Activated CD8-positive, alpha-beta T cell treated with anti-CD3 and anti-CD28 coated beads for 36 hours (primary cell): ENCODE measurements at places on chromosomes 1 and 21.

GRCh38 chr1:22795366-22795714 is 84.7 kb downstream of the EPHB2 start:
- DNase-seq = no peak

GRCh38 chr1:28640766-28641165 is 2.1 kb downstream of the TAF12 start:
- DNase-seq = peak; percentile 57

DNA sequence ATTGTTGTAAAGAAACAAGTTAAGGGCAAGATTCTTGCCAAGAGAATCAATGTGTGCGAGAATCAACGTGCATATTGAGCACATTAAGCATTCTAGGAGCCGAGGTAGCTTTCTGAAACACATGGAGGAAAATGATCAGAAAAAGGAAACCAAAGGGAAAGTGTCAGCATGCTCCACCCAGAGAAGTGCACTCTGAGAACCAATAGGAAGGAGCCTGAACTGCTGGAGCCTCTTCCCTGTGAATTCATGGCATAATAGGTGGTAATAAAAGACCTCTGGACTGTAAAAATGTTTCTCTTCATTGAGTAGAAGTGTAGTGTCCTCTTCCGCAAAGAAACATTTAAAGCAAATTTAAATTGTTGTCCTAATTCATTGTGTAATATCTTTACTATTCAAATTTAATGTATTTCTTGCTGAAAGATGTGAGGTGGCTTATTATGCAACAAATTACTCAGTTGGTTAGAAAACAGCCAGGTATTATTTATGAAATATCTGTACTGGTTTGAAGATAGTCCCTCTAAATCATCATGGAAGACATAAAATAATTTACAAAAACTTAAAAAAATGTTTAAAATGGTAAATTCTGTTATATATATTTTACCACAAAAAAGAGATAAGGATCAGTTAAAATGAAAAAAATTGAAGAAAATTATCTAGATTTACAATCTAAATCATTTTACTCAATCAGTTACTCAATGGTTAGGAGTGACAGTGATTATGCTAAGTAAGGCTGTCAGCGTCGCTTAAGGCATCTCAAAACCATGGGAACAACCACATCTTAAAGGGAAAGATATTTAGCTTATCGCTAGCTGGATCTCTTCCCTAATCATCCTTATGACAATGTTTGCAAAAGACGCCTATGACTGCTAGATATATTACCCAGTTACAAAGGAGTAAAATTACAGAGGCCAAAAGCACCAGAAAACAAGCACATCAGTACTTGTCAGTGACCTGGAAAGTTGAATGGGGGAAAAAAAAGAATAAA is 31.3 kb downstream of the NVL start:
- no peak for DNase-seq

DNA sequence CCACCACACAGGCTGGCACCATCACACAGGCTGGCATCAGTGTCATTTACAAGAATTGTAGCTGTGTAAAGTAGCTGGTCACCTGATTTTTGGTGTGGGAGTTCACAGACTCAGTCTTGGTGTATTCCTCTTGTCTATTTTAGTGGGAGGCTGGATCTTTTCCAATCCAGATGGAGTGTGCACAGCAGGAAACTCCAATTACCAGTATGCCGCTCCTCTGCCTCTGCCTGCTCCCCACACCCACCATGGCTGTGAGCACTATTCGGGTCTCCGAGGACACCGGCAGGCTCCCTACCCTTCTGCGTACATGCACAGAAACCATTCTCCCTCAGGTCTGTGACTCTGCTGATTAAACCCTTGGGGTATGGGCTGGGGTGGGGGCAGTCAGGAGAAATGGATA is 24.2 kb downstream of the TBX19 start:
- no peak for DNase-seq

- no peak for DNase-seq
Measured at GRCh38 chr1:23546897-23547584, 12.3 kb downstream of the ID3 start.

- DNase-seq = no peak
Measured at GRCh38 chr1:225739542-225740107, 38.0 kb upstream of the SRP9 start.

GRCh38 chr1:55329091-55329490 is 113.9 kb upstream of the USP24 start:
- DNase-seq = no peak

DNA sequence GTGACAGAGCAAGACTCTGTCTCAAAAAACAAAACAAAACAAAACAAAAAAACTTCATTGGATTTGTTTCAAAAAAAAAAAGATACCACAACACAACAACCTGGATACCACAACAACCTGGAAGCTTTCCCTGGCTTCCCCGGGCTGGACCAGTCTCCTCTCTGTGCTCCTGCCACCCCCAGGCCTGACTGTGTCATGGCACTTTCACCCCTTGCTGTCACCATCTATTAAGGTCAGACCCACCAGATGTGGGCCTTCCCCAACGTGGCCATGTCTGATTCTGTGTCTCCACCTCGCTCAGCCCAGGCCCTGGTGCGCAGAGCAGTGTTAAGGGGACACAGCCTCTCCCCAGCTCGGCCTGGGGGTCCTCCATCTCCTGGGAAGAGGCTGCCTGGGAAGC is 28.3 kb upstream of the ACOT11 start:
- DNase-seq = no peak

DNA sequence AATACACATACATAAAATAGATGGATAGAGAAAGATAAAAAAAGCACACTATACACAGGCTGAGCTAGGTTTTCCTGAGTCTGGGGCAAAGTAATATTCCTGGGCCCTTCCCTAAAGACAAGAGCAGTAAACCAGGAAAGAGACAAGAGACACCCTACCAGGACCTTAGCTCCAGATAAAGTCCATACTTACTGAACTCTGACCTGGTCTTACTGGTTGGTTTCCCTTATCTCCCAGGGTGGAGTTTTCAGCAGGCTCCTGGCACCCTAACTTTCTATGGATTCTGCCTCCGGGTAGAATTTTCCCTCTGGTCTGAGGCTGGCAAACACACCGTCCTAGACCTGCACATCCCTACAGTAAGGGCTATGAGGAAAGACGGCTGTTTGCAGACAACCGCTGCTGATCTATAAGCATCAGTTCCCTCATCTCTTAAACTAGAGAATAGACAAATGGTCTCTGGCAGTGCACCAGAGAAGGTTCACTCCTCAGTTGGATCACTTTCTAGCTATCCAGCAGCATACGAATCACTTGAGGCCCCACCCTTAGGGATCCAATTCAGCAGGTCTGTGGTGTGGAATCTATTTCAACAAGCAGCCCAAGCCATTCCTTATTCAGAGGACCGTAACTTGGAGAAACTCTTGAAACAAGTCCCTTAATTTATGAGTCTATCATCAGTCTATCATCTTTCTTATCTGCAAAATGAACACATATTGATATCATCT is 52.0 kb downstream of the ARHGEF11 start:
- DNase-seq = no peak

DNA sequence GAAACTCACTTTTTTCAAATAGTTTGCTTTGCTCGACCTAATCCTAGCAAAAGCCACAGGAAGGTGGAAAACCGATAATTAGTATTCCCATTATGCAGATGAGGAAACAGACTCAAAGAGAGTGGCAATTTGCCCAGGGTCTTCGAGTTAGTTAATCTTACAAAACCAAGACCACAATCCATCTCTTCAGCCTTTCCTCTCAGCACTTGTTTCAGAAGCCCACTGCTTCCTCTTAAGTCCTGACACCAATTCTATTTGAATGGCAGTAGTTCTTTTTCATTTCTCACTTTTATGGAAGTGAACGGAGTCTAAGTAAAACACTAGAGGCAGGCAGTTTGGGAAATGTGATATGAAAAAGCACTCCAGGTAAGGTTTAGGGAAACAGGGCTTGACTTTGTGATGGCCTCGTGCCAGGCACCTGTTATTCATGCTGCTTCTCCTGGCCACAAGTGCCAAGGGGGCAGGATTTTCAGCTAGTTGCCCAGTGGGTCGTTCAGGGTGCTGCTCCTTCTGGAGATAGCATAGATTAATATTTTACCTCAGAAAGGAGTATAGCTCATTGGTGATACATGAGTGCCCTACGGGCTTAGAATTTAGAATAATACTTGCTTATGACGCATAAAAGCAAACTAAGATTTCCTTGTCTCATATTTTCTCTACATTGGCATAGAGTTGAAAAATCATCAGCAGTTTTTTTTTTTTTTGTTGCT is 76.6 kb upstream of the NRIP1 start:
- DNase-seq = no peak

DNA sequence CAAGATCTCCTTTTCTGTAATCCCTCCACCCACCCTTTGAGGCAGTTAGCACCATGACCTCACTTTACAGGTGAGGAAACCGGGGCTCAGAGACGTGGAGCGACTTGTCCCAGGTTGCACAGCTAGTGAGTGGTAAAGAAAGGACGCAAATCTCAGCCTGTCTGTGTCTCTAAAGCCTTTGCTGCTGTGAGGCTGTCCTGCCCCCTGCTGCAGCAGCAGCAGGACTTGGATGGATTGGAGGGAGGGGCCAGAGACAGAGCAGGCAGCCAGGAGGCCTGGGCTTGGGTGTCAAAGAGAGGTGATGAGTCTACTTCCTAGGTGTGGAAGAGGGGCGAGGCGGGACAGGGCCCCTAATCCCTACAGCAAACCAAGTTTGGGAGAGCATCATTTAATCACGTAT is 69.6 kb downstream of the PTPRU start:
- no peak for DNase-seq

GRCh38 chr1:7409278-7409677 is 361.8 kb upstream of the VAMP3 start:
- DNase-seq = no peak

GRCh38 chr1:100323419-100324106 is 28.7 kb upstream of the CDC14A start:
- DNase-seq = no peak

GRCh38 chr1:218495931-218496330 is 150.8 kb downstream of the TGFB2 start:
- no peak for DNase-seq

GRCh38 chr1:246678816-246679793 is 45.1 kb upstream of the SCCPDH start:
- no peak for DNase-seq

DNA sequence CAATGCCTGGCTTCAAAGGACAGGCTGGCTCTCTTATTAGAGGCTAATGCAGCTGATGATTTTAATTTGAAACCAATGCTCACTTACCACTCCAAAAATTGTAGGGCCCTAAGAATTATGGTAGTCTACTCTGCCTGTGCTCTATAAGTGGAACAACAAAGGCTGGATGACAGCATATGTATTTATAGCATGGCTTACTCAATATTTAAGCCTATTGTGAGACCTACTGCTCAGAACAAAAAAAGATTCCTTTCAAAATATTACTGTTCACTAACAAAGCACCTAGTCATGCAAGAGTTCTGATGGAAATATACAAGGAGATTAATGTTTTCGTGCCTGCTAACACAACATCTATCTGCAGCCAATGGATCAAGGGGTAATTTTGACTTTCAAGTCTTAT is 73.8 kb upstream of the DUSP10 start:
- DNase-seq = no peak

GRCh38 chr1:90132306-90132705 is 137.4 kb downstream of the ZNF326 start:
- no peak for DNase-seq

DNA sequence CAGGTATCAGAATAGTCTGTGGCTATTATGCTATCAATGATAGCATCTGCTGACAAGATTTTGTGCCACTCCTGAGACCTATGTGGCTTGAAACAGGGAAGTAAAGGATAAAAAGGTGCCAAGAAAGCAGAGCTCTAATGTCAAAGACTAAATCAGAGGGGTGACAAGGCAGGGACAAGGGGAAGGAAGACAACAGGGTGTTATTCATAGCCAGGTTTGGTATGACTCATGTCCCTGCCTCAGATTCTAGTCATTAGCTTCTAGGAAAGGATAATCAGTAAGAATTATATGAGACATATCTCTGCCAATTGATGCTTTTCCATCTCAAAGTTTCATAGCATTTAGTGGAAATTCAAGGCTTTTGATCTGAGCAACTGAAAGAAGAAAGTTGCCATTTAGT is 31.8 kb upstream of the PLD5 start:
- no peak for DNase-seq

DNA sequence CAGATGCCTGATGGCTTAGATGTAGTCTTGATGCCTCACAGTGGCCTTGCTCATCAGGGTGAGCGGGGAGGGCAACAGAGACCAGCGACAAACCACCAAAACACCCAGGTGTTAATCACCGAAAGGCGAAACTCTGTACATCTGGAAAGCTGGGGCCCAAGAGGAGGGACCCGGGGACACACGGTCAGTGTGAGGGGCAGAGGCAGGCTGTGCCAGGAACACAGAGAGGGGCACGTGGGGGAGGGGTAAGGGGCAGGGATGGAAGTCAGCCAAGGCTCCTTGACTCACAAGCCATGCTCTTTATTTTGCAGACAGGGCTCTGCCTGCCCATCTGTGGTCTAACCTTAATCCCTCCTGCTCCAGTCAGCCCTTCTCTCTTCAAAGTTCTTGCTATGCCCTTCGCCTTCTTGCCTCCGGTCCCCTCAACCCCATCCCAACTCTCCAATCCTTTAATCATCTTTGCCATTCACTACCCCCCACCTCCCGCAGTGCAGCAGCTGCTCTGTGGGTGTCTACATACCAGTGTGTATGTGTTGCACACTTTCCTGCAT is 4.3 kb downstream of the MEF2D start:
- peak; percentile 61 for DNase-seq
